Activated CD8-positive, alpha-beta memory T cell treated with anti-CD3 and anti-CD28 coated beads for 1 hour (primary cell): ENCODE measurements at places on chromosomes 6 and 20.

DNA sequence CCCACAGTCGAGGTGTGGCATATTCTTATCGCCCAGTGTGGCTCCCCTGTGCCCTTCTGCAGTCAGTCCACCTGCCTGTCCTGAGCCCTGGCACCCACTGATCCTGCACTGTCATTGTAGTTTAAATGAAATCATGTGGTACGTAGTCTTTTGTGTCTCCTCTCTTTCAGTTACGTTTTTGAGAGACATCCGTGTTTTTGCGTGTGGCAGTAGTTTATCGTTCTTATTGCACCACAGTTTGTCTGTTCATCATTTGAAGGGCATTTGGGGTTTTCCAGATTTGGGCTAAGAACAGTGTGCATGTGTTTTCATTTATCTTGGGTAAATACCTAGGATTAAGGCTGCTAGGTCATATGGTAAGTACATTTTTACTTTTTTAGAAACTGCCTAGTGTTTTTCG is 49.3 kb downstream of the SPATA2 start:
- DNase-seq = no peak

DNA sequence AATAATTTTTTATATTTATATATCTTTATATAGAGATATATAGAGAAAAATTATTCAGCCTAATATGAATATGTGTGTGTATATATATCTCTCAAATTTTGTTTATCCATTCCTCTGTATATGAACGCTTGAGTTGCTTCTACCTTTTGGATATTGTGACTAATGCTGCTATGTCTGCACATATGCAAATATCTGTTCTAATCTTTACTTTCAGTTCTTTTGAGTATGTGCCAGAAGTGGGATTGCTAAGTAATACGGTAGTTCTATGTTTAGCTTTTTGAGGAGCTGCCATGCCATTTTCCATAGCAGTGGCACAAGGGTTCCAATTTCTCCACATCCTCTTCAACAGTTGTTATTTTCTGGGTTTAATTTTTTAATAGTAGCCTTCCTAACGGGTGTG is 72.8 kb upstream of the CEP85L start:
- no peak for DNase-seq

GRCh38 chr6:2412731-2413130 is 167.3 kb upstream of the GMDS start:
- no peak for DNase-seq

- no peak for DNase-seq
Observed at GRCh38 chr6:107129370-107129925, 14.1 kb upstream of the BEND3 start.

- no peak for DNase-seq
Observed at GRCh38 chr6:85866370-85866730, 223.7 kb upstream of the SYNCRIP start.

DNA sequence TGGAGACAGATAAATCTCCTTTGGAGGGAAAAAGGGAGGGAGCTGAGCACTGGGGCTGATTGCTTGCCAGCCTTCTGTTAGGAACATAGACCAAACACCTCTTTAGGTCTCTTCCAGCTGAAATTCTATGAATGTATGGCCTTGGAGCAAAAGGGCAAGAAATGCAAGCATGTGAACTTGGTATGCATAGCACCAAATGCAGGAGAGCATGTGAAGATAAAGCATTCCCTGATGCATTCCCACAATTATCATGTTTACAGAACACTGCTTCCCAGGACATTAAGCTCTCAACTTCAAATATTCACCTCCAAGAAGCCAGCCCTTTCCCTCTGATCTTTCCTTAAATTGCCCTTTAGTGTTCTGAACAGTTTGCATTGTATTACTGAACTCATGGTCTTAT is 15.6 kb downstream of the RIPOR2 start:
- DNase-seq = no peak

DNA sequence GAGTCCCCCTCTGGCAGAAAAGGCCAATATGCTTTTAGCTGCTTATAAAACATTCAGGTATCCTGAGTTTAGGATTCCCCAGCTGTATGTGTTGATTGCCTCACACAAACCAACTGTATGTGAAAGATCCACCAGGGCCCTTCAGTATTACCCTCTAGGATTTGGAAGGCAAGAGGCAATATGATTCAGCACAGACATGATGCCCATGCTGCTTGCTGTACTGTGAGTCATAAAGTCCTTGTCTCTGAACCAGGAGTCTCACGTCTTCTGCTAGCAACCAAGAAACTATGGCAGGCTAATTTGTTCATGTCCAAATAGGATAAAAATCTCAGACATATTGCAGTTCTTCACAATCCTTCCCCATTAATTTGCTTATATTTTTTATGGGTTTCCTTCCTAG is 789.2 kb upstream of the SLC35B3 start:
- no peak for DNase-seq

GRCh38 chr6:36793296-36793912 is 45.8 kb downstream of the CPNE5 start:
- DNase-seq = no peak

DNA sequence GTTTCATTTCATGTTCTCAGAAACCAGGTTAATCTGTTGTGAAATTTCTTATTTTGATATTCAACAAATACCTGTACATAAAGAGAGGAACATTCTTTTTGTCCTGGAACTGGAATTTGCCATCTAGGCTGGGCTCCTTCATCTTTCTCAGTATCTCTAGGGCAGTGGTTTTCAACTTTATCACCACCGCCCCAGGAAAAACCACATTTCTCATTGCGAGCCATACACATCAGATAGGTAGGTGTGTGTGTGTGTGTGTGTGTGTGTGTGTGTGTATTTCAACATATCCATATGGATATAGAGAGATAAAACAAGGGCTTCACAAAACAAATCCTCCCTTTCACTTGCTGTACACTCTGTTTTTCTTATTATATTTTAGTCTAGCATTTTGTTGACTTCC is 24.1 kb downstream of the BFSP1 start:
- DNase-seq = no peak

DNA sequence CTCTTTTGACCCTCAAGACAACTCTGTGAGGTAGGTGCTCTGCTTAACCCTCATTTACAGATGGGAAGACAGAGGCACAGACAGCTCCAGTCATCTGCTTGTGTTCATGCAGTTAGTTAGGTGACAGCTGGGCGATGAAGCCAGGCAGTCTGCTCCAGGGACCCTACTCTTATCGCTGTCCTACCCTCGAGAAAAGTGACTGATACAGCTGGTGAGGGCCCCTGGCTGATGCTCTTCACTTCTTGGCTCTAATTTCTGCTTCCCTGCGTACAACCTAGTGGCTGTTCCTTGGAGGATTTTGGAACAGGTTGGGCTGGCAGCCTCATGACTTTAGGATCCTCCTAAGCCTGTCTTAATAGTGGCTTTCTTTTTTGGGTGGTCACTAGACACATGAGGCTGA is 9.1 kb upstream of the TJAP1 start:
- no peak for DNase-seq

GRCh38 chr20:31663838-31664695 is 26.4 kb downstream of the COX4I2 start:
- DNase-seq = no peak

DNA sequence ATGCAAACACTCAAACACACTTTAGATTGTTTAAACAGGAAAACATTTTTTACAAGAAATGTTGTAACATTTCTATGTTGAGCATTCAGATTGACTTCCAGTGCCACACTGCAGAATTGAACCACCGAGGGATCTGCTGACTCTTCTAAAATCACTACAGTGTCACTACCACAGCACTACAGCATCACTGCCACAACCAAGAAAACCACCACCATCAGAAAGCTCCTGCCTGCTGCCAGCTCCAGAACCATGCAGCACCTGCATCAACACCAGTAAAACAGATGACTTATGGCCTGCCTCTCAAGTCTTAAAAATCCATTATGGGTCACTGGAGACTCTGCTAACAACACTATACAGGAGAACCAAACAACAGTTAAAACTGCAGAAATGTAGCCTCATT is 25.4 kb upstream of the BTN3A2 start:
- no peak for DNase-seq

- DNase-seq = no peak
Observed at GRCh38 chr6:143062551-143062950, 1.9 kb downstream of the AIG1 start.

DNA sequence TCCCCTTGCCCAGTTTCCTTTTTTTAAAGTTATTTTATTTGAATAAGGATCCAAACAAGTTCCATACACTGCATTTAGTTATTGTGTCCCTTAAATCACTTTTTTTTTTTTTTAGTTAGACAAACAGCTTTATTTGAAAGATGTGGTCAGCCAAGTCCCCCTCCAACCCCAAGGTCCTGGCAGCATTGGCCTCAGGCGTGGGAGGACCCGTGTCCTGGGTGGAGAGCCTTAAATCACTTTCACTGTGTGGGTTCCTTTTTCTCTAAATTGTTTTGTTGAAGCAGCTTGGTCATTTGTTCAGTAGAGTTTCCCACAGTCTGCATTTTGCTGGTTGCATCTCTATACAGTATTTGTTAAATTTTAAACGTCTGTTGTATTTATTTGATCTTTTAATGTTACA is 5.2 kb upstream of the TBCC start:
- DNase-seq = no peak

DNA sequence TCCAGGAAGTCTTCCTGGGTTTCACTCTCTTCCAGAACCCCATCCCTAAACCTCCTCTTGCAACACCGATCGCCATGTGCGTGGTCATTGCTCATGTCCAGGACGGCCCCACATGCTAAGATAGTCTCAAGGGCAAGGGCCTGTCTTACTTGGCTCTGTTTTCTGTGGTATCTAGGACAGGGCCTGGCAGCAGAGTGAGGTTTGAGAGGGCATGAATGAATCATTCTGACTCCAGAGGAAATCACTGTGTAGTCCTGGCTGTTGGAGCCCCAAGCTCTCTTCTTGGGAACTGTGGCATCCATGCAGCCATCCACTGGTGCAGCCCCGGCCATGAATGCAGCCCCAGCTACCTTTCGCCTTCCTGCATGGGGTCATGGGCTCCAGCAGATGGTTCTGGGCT is 12.4 kb downstream of the SIRPA start:
- DNase-seq = no peak

GRCh38 chr6:44116641-44117382 is 10.4 kb downstream of the MRPL14 start:
- DNase-seq = no peak

DNA sequence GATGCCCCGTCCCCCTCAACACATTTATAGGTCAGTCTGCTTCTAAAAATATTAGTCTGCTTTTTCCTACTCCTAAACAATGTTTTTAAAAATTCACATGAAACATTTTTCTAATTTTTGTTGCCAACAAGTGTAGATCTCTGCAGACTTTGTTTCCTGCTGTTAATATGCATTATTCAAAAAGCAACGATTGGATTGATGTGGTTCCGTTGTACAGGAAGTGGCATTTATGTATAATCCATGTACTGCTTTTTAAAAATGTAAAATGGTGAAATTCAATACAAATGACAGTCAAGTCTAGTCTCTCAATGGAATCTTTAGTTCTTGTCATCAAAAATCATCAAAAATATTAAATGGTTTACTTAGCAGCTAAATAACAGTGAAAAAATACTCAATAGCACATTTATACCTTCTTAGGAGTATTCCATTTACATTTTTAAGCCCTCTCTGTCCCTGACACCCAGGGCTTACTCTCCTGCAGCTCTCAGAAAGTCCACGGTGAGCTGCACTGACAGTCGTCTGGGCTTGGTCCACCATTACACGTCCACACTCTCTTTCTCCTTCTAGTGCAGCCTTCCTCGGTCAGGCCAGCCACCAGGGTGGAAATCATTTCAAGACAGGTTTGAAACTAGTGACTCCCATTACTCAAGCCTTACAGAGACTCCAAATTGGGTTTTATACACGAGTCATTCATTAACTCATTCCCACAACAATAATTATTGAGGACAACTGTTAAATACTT is 211.5 kb downstream of the TMEM200A start:
- no peak for DNase-seq

GRCh38 chr6:168067081-168067759 is 11.8 kb downstream of the FRMD1 start:
- no peak for DNase-seq

GRCh38 chr6:21398741-21399325 is 194.7 kb upstream of the SOX4 start:
- no peak for DNase-seq

DNA sequence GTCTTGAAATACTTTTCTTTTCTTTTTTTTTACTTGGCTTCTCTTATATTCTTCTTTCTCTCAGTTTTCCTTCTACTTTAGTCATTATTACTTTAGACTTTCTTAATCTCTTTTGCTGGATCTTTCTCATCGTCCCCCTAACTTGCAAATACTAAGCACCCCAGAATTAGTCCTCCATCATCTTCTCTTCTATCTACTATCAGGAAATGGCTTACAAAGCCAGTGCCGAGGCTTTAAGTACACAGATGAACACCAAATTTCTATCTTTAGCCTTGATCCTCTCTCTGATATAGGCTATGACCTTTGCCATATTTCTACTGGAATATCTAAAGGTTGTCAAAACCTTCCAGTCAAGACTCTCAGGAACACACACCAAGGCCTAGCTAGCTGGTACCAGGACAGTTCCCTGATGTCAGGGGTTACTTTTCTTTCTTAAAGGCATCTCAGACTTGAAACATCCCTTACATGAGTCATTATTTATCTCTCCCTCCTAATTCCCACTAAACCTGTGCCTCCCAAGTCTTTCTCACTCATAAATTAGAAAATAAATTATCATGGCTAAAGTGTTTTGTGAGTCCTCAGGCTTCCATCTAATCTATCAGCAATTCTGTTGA is 278.6 kb upstream of the TCF21 start:
- DNase-seq = no peak

- DNase-seq = no peak
Observed at GRCh38 chr6:53325785-53326184, 23.0 kb downstream of the ELOVL5 start.

DNA sequence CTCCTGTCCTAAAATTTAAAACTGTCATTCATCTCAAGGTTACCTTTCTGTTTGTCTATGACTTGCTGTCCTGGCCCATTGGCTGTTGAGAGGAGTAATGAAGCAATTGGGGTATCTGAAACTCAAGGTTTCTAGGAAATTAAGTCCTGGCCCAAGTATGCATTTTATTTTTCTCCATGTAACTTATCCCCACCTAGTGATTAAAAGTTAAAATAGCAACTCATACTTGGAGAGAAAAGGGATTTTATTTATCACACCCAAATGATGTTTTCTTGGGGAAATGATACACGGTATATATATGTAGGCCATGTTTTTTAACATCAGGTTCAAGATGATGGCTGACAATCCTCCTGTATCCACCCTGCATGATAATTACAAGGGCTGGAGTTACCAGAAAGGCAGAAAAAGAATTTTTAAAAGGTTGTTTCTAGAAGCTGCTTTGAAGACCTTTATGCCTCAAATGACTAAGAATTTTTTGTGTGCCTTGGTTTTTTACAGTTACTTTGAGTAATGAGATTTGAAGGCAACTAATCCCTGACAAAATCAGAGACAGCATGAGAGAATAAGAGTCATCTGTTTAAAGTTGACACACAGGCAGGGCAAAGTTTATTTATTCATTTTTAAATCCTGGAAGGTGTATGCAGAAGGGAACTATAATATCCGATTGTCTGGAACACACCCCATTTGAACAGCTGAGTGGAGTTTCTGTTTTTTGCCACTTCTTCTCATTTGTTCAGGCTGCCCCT is 28.9 kb upstream of the C6orf58 start:
- no peak for DNase-seq

DNA sequence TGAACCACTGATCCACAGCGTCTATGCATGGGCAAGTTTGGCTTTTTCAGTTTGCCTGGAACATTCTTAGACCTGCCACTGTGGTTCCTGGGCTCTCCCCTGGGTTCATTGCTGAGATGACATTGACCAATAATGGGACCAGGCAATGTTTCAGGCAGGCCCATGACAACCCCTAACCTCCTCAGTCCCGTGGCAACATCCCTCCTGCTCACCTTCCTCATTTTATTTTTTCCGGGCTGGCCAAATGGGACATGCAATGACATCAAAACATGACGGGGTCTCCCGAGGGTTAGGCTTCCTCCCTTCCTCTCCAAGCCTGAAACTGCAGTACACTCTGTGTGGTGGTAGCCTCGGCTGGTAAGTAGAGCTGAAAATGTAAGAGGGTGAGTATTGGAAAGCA is 234.0 kb upstream of the RREB1 start:
- no peak for DNase-seq
